ENCODE measurements at places on chromosomes 2 and 18. TPM values are rescaled to one million over a fixed set of nuclear protein-coding genes. Genes with fewer than 3 reads are reported as not detected.

DNA sequence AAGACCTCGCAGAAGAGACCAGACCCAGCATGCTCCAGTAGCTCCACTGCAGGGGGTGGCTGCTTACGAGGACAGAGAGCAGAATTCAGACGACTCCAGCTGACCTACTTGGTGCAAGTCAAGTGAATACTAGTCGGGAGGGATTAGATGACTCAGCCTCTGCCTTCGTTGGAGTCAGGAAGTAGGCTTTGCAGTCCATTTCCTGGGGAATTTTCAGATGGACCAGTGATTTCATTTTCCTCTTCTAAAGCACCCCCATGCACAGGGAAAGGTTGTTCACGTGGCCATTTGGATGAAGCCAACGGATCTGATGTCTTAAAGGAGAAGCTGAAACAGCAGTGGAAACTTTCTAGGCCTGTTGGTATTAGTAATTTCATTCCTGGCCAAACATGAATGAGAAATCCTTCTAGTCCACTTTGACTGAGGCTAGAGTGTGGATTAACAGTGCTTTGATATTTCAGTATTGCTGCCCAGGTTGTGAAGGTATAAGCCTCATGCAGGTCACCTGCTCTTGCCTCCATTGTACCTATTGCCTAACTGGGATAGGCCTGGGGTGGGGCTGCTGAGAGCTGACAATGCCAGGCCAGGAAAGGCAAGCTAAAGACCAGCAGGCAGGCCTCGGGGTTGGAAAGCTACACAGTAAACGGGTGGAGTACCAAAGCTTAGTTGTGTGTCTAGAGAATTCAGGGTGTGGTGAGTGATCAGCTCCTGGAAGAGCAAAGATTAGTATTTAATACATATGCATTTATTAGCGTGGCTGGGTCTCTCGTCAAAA is 117.6 kb upstream of the FOSL2 start:
- no peak for DNase-seq
- H3K27me3 ChIP-seq = no peaks in the 10 kb centered on the region
- no peak overlapping the region for H3K4me3 ChIP-seq
- peaks cover 2% of the 10 kb centered on the region for H3K36me3 ChIP-seq

GRCh38 chr2:23495661-23496114 is 110.7 kb downstream of the KLHL29 start:
- no peak overlapping the region for H3K4me3 ChIP-seq
- peak; percentile 85 for DNase-seq
- H3K36me3 ChIP-seq = peaks cover 7% of the 10 kb centered on the region

DNA sequence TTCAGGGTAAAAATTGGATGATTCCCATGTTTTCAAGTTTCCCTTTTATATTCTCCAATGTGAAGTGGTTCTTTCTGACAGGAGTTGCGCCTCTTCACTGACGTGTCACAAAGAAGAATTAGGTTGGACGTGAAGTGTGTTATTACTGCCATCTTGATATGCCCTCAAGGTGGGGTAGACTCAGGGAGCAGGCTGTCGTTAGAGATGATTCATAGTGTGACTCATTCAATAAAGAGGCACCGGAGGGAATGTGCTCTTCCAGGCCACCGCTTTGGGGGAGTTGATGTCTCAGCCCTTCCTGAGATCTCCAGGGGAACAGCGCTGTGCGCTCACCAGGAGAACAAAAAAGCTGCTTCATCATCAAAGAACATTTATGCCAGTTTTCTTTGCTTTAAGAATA is 3.6 kb upstream of the DGKD start:
- no peak for DNase-seq
- peaks cover 48% of the 10 kb centered on the region for H3K4me1 ChIP-seq
- H3K27me3 ChIP-seq = no peaks in the 10 kb centered on the region
- H3K27ac ChIP-seq = peak overlapping the region; percentile 87
- no peak overlapping the region for H3K4me3 ChIP-seq
- no peaks in the 10 kb centered on the region for H3K36me3 ChIP-seq

DNA sequence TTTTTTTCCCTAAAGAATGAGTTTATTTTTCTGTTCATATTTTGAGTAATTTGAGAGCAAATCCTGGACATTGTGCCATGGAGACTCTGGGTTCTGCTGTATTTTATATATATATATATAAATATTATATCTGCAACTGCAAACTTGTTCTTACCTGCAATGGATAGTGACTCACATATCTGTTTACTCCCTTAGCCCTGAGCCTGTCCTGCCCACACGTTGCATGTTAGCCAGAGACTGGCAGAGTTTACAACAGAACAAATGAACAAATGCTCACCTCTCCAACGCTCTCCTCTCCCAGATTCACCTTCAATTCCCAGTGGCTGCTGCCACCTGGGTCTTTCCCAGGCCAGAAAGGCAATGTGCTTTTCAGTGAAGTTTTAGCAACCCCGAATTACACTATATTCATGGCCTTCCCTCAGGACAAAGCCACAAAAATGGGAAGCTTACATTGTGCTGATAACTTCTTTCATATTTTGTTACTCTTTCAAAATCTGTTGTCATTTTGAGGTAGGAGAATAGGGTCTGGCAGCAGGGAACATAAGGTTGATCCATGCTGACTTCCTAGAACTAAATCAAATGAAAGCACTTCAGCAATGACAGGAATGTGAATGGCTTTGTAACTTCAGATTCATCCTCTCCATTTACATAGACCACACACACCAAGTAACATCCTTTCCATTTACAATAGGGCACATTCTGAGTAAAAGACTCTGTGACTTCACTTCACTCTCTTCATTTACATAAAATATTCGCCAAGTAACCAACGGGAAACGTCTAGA is 105.4 kb upstream of the FAM110C start:
- no peak overlapping the region for H3K27ac ChIP-seq
- no peak overlapping the region for H3K4me3 ChIP-seq
- H3K36me3 ChIP-seq = no peaks in the 10 kb centered on the region

GRCh38 chr2:226077031-226077430 is 677.5 kb downstream of the NYAP2 start:
- DNase-seq = no peak
- H3K36me3 ChIP-seq = no peaks in the 10 kb centered on the region
- H3K27ac ChIP-seq = no peak overlapping the region

GRCh38 chr2:108080177-108080576 is 93.9 kb downstream of the SLC5A7 start:
- peaks cover 27% of the 10 kb centered on the region for H3K27me3 ChIP-seq
- no peak overlapping the region for H3K4me3 ChIP-seq
- no peak for DNase-seq
- no peak overlapping the region for H3K27ac ChIP-seq
- H3K36me3 ChIP-seq = no peaks in the 10 kb centered on the region

DNA sequence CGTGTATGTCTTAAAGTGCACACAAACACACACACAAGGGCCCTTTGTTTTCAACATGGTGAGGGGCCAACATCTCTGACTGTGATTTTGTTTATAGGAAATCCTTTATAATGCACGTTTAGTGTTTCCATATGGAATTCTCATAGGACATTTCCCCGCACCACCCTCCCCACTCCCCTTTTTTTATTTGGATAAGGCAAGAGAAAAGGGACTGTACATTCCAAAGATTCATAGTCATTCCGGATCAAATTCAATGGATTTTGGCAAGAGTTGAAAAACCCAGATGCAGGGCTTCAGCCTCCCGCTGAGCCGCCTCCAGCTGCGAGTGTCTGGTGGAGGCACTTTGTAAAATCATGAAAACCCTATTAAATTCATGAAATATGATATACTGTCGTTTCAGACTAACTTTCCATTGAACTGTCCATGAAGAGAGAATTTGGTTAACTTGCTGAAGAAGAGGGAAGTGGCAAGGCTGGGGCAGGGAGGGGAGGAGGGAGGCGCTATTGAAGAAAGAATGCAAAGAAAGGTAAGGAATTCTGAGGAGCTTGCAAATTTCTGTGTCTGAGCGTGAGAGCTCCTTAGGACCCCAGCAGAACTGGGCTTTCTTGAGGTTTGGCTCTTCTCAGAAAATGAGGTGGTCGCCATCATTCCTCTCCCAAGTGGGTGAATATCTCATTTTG is 25.8 kb upstream of the SLC14A2 start:
- DNase-seq = no peak
- no peaks in the 10 kb centered on the region for H3K27me3 ChIP-seq
- no peaks in the 10 kb centered on the region for H3K36me3 ChIP-seq
- peaks cover 35% of the 10 kb centered on the region for H3K4me1 ChIP-seq
- peak overlapping the region; percentile 72 for H3K27ac ChIP-seq

- no peaks in the 10 kb centered on the region for H3K36me3 ChIP-seq
- H3K4me1 ChIP-seq = peaks cover 34% of the 10 kb centered on the region
- H3K4me3 ChIP-seq = peak overlapping the region; percentile 95
- peak overlapping the region; percentile 96 for H3K27ac ChIP-seq
- no peak for DNase-seq
- no peaks in the 10 kb centered on the region for H3K27me3 ChIP-seq
These were observed 1.0 kb upstream of the STRN start for GRCh38 chr2:36967236-36967876.

GRCh38 chr18:77078690-77079070 is 53.9 kb downstream of the MBP start:
- H3K27me3 ChIP-seq = no peaks in the 10 kb centered on the region
- peaks cover 5% of the 10 kb centered on the region for H3K36me3 ChIP-seq
- H3K27ac ChIP-seq = no peak overlapping the region
- peaks cover 24% of the 10 kb centered on the region for H3K4me1 ChIP-seq
- DNase-seq = no peak
- no peak overlapping the region for H3K4me3 ChIP-seq

GRCh38 chr18:11751341-11752115 is 62.5 kb downstream of the GNAL start:
- peaks cover 1% of the 10 kb centered on the region for H3K36me3 ChIP-seq
- no peak for DNase-seq
- peaks cover 41% of the 10 kb centered on the region for H3K27me3 ChIP-seq
- H3K27ac ChIP-seq = no peak overlapping the region
- peak overlapping the region; percentile 78 for H3K4me3 ChIP-seq
- peaks cover 7% of the 10 kb centered on the region for H3K4me1 ChIP-seq

DNA sequence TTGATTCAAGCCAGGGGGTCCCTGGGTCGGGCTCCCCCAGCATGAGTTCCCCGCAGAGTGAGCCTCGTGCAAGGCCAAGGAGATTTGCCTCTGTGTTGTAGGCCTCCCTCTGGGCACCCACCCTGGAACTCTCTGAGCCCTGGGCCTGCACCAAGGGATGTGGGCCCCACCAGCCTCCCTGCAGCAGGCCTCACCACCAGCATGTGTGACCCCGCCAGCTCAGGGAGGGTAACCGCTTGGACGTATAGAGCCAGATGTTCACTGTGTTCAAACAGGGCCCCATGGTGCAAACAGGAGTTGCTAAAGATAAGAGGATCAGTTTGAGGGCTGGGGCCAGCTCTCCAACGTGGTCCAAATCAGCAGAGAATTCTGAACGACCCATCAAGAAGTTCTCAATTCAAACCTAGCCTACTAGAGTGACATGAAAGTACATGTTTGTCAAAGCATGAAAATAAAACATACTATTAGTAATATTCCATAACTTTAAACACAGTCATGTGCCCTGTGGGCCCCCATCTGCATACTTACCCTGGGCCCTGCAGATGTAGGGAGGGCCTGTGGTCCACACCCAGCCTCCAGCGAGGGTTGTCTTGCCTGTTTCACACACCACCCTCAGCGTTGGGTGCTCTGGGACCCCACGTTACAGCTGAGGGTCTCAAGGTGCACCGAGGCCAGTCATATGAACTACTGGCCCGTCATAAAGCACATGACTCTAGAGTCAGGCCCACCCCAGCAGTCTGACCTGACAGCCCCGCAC is 5.5 kb upstream of the TUBB6 start:
- no peaks in the 10 kb centered on the region for H3K36me3 ChIP-seq
- H3K4me3 ChIP-seq = no peak overlapping the region
- H3K27ac ChIP-seq = no peak overlapping the region
- no peak for DNase-seq
- peaks cover 18% of the 10 kb centered on the region for H3K4me1 ChIP-seq

GRCh38 chr2:85032621-85033020 is 61.7 kb downstream of the KCMF1 start:
- peaks cover 8% of the 10 kb centered on the region for H3K4me1 ChIP-seq
- DNase-seq = no peak
- H3K27ac ChIP-seq = no peak overlapping the region
- H3K27me3 ChIP-seq = no peaks in the 10 kb centered on the region
- H3K36me3 ChIP-seq = peaks cover 24% of the 10 kb centered on the region
- no peak overlapping the region for H3K4me3 ChIP-seq

GRCh38 chr18:26301681-26302080 is 75.4 kb downstream of the TAF4B start:
- no peaks in the 10 kb centered on the region for H3K36me3 ChIP-seq
- no peaks in the 10 kb centered on the region for H3K27me3 ChIP-seq
- no peak overlapping the region for H3K4me3 ChIP-seq
- H3K4me1 ChIP-seq = peaks cover 27% of the 10 kb centered on the region
- H3K27ac ChIP-seq = no peak overlapping the region

- H3K4me3 ChIP-seq = no peak overlapping the region
- DNase-seq = no peak
- H3K27ac ChIP-seq = no peak overlapping the region
- no peaks in the 10 kb centered on the region for H3K27me3 ChIP-seq
- peaks cover 5% of the 10 kb centered on the region for H3K36me3 ChIP-seq
These were observed 178.0 kb downstream of the RND3 start for GRCh38 chr2:150309311-150310080.

- no peak overlapping the region for H3K4me3 ChIP-seq
- no peaks in the 10 kb centered on the region for H3K36me3 ChIP-seq
- H3K4me1 ChIP-seq = no peaks in the 10 kb centered on the region
- DNase-seq = no peak
- no peak overlapping the region for H3K27ac ChIP-seq
- peaks cover 38% of the 10 kb centered on the region for H3K27me3 ChIP-seq
These were observed 218.2 kb downstream of the NDUFA10 start for GRCh38 chr2:239806758-239807434.

- H3K4me3 ChIP-seq = no peak overlapping the region
- no peak overlapping the region for H3K27ac ChIP-seq
- H3K36me3 ChIP-seq = no peaks in the 10 kb centered on the region
- H3K27me3 ChIP-seq = no peaks in the 10 kb centered on the region
- no peaks in the 10 kb centered on the region for H3K4me1 ChIP-seq
These were observed 8.2 kb downstream of the ARHGAP25 start for GRCh38 chr2:68742626-68743415.

GRCh38 chr2:95014126-95014708 is 11.3 kb upstream of the MAL start:
- H3K36me3 ChIP-seq = no peaks in the 10 kb centered on the region
- DNase-seq = no peak
- H3K4me3 ChIP-seq = no peak overlapping the region

GRCh38 chr2:233321166-233321565 is 13.6 kb downstream of the SAG start:
- peaks cover 13% of the 10 kb centered on the region for H3K27me3 ChIP-seq
- H3K4me1 ChIP-seq = no peaks in the 10 kb centered on the region
- no peak overlapping the region for H3K27ac ChIP-seq

GRCh38 chr2:201969938-201970785 is 63.5 kb upstream of the FZD7 start:
- no peaks in the 10 kb centered on the region for H3K36me3 ChIP-seq
- H3K27ac ChIP-seq = peak overlapping the region; percentile 86
- no peak overlapping the region for H3K4me3 ChIP-seq
- peak; percentile 34 for DNase-seq
- peaks cover 43% of the 10 kb centered on the region for H3K4me1 ChIP-seq

Gene OST4
- 494 TPM for total RNA-seq

Gene CCDC68
- not detected for total RNA-seq

Gene PDE1A
- 0.69 TPM for total RNA-seq

Gene ZNF407
- 9.5 TPM for total RNA-seq

Gene RNF144A
- 9.5 TPM for total RNA-seq

Gene GDF7
- total RNA-seq = 10.9 TPM

Gene GAD1
- not detected for total RNA-seq

Data from chondrocyte (in vitro differentiated cells).